ENCODE measurements at places on chromosomes 16 and 17. TPM values are rescaled to one million over a fixed set of nuclear protein-coding genes. Genes with fewer than 3 reads are reported as not detected.

NPW gene
- not detected for total RNA-seq

TBC1D3I gene
- not detected for total RNA-seq

MPV17L gene
- total RNA-seq, result 0.75 TPM

JPT2 gene
- 18.3 TPM for total RNA-seq

- no peak for DNase-seq
These were observed 153.9 kb upstream of the CES5A start for GRCh38 chr16:56029026-56029425.

GRCh38 chr17:56943505-56944125, 17.2 kb downstream of the COIL start:
- DNase-seq, result no peak

GRCh38 chr17:43534909-43535308, 11.2 kb downstream of the ETV4 start:
- no peak for DNase-seq

- DNase-seq, result no peak
These were observed 9.9 kb upstream of the SPPL2C start for GRCh38 chr17:45834471-45835396.

DNA sequence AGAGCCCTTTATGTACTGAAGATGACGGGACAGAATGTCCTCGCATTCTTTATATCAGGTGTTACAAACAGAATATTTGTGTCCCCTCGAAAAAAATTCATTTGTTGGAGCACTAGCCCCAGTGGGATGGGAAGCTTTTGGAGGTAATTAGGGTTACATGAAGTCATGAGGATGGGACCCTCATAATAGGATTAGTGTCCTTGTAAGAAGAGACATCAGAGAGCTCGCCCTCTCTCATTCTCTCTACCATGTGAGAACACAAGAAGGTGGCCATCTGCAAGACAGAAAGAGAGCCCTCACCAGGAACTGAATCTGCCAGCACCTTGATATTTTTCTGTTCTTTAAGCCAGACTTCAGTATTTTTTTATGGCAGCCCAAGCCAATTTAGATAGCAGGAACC, 72.4 kb downstream of the SLC39A11 start:
- no peak for DNase-seq

DNA sequence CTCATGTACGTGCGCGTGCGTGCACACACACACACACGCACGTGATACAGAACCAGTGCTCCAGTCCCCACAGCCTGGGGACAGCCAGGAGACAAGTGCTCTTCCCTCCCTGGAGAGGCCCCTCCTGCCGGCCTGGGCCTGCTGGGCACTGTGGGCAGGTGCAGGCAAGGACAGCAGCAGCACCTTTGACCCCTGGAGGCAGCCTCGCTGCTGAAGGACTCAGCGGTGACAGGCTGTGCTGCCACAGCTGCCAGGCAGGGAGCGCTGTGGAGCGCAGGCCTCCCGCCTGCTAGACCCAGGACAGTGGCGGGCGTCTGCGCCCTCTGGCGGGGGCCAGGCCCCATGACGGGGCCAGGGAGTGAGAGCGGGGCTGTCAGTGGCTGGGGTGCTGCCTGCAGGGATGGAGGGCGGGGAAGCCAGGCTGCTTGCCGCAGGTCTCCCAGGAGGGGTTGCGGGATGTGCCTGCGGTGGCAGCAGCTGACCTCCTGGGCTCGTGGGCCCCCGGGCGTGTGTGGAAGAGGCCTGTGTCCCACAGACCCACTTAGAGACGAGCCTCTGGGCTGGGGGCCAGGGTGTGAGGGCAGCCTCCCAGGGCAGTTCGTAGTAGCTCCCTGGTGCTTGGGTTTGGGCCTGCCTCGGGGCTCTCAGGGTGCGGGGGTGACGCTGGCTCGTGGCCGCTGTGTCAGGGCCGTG, 63.5 kb upstream of the PVALEF start:
- DNase-seq, result peak; percentile 28

DNA sequence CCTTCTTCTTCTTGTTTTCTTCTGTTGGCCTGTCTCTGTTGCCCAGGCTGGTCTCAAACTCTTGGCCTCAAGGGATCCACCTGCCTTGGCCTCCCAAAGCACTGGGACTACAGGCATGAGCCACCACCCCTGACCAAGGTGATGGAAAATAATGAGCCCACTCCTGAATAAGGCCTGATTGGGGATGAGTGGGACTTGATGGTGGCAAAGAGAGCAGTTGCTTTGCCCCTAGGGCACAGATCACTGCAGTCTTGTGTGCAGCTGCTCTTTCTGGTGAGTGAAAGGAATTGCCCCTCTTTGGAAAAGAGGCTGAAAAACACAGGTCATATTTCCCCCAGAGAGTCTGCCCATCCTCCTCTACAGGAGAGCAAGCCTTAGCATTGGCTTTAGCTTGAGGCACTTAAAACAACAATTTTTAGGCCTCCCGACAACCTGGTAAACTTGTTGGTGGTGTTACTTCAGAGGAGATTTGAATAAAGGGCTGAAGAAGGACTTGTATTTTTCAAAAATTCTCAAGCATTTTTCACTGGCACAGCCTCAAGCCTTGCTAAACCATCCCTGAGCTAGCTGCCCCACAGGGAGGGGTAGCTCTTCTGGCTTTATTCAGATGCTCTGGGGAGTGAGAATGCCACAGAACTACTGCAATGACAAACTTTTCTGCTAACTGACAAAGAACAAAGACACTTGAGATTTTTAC, 6.1 kb upstream of the PDP2 start:
- no peak for DNase-seq

DNA sequence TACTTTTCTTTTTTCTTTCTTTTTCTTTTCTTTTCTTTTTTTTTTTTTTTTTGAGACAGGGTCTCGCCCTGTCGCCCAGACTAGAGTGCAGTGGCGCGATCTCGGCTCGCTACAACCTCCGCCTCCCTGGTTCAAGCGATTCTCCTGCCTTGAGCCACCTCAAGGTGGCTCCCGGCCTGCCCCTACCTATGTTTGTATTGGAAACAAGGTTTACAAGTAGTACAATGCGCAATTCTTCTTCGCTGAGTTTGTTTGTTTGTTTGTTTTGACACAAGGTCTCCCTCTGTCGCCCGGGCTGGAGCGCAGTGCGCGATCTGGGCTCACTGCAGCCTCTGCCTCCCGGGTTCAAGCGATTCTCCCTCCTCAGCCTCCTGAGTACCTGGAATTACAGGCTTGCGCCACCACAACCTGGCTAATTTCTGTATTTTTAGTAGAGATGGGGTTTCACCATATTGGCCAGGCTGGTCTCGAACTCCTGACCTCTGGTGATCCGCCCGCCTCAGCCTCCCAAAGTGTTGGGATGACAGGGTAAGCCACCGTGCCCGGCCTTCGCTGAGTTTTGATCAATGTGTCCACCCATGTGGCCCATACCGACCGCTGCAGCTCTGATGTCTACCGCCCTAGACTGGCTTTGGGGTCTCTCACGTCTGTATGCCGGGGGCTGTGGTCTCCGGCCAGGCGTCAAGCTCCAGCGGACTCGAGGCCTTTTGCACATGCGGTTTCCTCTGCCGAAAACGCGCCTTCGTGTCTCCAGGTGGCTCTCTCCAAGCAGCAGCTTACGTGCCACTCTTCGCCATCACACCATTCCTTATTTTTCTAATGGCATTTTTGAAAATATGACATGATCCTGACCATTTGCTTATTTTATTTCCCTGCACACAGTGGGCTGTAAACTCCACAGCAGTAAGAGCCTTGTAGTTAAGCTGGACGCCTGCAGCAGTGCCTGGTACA, 1.1 kb upstream of the YBX2 start:
- DNase-seq, result no peak

GRCh38 chr16:77599793-77600415, 122.4 kb upstream of the NUDT7 start:
- DNase-seq, result no peak

- DNase-seq, result no peak
These were observed 152.7 kb upstream of the ERCC4 start for GRCh38 chr16:13767215-13767614.

GRCh38 chr17:34852614-34853013, 108.6 kb downstream of the CCT6B start:
- DNase-seq, result no peak

GRCh38 chr16:54412037-54412436, 125.5 kb upstream of the IRX3 start:
- no peak for DNase-seq

- DNase-seq, result no peak
These were observed 7.5 kb downstream of the CTU2 start for GRCh38 chr16:88713568-88714419.

GRCh38 chr16:27859020-27859419, 204.5 kb downstream of the GSG1L start:
- DNase-seq, result no peak
